ENCODE measurements at places on chromosomes 6 and 20.

DNA sequence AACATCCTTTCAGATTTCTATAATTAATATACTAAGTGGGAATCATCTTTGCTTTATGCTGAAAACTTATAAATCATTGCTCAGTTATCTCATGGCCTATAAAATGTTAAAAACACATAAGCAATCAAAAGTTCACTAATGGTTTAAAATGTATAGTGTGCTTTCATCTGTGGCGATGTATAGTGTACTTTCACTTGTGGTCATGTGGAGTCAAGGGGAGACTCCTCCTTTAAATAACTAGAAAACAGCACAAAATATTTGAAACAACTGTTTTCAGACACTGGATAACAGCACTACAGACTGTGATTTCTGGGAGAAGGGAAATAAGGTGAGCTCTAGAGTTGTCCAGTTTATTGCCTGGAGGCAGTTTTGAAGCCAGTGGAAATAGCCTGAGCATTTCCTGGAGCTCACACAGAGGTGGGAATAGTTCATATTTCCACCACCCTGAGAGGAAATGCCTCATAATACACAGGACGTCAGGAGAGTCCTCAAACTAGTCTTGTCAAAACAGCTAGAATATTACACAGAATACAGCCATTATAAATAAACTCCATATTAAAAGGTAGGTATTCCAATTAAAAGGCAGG is 89.4 kb downstream of the CEP162 start:
- no peak for DNase-seq

DNA sequence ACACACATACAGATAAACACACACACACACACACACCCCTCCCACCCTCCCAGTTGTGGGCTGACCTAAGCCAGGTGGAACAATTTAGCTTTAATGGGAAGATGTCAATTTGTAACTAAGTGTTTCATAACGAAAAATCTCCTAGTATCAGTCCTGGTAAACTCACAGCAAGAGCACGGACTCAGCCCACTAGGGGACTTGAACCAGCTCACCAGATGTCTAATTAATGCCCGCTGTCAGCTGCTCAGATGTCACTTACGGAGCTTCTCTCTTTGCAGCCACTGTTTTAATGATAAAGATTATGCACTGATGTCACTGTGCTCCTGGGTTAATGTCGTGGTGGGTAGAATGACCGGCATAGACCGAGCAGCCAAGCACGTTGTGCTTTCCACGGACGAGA is 116.6 kb upstream of the INSM1 start:
- no peak for DNase-seq

GRCh38 chr6:110039981-110040383 is 61.9 kb downstream of the GPR6 start:
- DNase-seq: no peak

GRCh38 chr20:58084566-58084965 is 143.9 kb downstream of the ANKRD60 start:
- DNase-seq: no peak

GRCh38 chr20:4961746-4962145 is 39.6 kb downstream of the SLC23A2 start:
- no peak for DNase-seq

GRCh38 chr20:12248481-12248880 is 330.8 kb downstream of the BTBD3 start:
- no peak for DNase-seq

DNA sequence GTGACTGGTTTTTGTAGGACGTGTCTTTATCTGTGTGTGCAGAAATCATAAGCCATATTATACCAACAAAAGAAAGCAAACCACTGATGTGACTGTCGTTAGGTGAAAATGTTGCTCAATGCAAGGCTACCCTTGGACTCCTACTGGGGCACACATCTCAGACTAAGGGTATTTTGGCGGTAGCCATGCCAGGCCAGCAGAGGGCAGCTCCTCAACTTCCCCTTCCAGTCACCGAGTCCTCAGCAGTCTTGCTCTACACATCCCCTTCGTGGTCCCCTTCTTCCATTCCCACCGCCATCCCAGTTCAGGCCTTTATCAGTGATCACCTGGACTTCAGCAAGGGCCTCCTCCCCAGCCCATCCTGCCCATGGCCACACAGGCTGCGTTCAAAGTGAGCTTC is 113.7 kb upstream of the GGTLC1 start:
- DNase-seq: no peak

DNA sequence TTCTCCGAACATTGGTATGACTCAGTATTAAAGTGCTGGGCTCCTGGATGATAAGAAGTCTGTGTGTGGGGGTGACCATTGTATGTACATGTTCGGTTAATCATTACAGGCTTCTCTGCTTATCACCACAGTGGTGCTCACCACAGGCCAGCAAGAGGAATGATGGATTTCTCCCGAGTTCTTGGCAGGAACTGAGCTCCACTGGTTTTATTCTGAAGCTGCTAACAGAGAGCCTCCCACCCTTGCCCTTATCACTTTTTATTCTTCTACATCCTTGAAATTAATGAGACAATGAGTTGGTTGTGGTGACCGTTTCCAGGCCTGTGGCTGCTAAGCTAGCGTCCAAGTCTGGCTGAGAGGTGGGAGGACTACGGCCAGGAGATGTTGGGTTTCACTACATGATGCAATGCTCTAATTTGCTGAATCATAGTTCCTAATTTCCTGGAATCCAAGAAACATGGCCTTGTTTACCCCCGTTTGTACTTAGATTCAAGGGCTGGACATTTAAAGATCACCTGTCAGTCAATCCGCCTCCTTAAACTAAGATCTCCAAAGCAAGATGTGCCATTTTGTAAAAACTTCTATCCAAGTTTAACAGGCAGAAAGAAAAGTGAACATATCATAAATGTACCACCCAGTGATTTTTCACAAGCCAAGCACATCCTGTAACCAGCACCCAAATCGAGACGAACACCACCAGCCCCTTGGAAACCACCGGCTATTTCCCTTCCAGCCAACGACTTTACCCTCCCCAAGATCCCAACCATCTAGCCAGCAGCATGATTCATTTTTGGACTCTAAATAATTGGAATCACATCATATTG is 172.5 kb downstream of the FOXA2 start:
- no peak for DNase-seq

GRCh38 chr6:142407685-142408273 is 106.0 kb downstream of the ADGRG6 start:
- no peak for DNase-seq

GRCh38 chr6:52494298-52495072 is 74.3 kb downstream of the EFHC1 start:
- DNase-seq: no peak

GRCh38 chr6:158638324-158638854 is 6.2 kb downstream of the DYNLT1 start:
- DNase-seq: no peak

- DNase-seq: no peak
Observed at GRCh38 chr20:14617123-14617522, 279.7 kb upstream of the FLRT3 start.

DNA sequence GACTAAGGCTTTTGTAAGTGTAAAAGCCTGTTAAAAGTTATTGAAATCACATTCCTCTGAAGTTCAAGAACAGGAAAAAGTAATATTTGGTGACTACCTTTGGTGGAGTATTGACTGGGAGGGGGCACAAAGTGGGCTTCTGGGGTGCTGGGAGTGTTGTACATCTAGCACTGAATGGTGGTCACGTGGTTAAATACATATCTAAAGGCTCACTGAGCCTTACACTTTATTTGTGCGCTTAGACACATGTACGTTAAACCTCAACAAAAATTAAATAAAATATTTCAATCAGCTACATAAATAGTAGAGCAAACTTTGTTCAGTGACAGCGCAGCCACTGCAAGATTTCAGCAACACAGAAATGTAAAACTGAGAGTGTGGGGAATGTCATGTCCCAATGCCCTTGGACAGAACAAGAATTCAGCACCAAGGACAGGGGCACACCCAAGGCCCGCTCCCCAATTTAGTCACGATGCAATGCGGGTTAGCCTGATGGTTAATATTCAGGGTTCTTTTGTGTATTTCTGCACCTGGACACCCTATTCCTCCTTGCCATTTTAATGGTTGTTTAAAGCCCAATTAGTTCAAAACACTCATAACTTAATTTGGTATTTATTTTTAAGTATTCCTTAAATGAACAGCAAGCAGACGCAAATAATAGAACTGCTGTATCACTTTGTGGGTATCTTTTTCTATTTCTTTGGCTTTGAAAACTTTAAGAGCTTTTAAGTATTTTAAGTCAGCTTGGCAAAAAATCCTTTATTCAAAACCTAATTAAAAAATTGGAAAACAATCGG is 37.4 kb downstream of the ANGPT4 start:
- DNase-seq: no peak

DNA sequence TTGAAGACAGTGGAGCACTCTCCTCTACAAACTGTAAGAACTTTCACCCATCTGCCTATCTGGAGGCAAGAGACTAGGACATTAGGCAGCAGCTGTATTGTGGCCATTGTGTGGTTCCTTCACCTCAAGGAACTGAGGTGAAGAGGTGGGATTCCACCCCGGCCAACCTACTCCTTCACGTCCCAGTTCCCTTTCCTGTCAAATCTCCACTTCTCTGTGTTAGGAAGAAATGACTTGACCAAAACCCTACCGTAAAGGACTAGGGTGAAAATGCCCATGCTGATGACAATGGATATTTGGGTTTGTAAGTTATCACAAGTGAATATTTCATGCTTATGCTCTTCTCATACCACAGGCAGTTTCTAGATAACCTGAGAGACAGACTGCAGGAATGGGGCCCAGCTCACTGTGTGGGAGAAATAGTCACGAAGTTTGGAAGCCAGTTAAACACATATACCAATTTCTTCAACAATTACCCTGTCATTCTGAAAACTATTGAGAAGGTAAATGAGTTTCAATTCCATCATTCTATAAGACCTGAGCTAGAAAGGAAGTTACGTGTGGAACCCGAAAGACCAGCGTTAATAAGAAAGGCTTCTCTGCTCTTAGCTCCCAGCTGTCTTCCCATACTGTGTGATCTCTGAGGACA is 86.6 kb downstream of the ECT2L start:
- DNase-seq: no peak

DNA sequence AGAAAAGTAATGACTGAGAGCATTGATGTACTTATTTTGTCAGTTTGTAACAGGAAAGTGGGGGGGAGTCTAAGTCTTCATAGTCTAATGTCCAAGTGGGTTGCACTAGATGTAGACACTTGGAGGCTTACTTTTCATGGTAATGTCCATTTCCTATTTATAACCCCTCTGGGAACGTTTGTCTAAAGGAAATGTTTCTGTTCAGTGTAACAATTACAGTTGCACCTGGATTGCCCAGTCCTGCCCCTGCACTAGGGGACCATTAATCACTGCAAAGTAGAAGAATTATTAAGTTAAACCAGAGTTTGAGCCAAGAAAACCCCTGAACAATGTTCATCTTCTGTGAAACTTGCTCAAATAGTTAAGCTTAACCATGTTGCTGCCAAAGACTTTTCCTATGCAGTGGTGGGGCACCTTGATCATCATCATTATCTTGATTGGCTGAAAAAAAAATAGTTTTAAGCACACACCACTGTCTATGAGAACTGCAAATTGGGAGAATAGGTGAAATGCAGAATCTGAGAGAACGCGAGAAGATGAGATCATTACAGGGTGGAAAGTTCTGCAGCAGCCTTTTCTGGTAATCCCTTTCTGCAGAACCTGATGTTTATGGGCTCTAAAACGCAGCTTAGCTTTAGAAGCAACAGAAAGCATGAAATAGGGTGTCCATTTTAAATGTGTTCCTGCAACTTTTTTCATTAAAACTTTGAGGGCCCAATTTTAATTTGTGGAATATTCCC is 106.0 kb downstream of the ZNF217 start:
- no peak for DNase-seq

GRCh38 chr6:152685819-152686218 is 11.9 kb upstream of the MYCT1 start:
- no peak for DNase-seq

DNA sequence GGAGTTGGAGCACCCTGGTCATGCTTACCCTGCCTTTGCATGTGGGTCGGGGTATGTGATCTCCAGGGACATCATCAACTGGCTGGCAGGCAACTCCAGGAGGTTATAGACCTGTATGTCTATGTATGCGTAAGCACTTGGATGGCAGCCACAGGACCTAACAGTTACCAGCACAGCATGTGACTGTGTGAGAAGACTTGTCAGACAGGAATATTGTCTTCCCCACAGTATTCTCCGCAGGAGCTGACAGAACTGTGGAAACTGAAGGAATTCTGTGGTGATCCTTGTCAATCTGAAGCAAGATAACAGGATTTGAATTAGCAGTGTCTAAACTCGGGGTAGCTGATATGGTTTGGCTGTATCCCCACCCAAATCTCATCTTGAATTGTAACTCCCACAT is 59.2 kb downstream of the TMEM244 start:
- DNase-seq: no peak

DNA sequence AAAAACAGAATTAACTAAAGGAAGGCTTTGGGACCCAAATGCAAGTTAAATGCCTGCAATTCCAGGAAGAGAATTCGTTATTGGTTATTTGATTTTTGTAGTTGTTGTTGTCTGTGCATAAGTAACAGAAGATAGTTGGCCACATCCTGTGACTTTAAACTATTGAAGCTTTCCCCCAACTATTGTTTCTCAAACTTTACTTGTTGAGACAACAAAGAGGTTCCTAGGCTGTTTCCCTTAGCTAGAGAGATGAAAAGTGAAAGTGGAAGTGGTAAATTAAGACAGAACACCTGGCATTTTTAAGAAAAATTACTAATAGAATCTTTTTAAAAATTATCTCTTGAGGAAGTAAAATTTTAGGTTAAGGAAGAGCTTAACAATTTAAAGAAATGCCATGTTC is 525.2 kb downstream of the PKHD1 start:
- DNase-seq: no peak

DNA sequence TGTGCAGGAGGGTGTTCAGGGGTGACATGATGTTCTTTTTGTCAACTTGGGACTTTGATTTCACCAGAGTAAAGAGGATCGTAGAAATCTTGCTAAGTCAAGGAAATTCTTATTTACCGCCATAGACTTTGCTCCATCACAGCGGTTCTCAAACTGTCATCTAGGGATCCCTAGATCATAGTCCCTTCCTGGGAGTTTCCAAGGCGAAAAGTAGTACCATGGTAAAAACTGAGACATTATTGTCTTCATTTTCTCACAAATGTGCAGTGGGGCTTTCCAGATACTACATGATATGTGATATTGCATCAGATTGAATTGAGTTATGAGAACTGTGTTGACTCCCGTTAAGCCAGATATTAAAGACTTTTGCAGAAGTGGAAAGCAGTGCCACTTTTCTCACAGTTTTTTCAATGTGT is 79.7 kb downstream of the JARID2 start:
- no peak for DNase-seq

DNA sequence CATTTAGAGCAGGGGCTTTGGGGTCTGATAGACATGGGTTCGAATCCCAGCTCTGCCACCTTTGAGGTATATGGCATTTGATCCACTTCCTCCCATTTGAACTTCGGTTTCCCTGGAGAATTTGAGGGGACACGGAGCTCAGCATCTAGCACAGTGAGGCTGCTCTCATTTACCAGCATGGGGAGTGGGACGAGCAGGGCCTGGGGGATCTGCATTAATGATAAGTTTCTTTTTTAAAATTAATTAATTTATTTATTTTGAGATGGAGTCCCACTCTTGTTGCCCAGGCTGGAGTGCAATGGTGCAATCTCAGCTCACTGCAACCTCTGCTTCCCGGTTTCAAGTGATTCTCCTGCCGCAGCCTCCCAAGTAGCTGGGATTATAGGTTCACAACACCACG is 52.6 kb downstream of the VSTM2L start:
- DNase-seq: no peak

- no peak for DNase-seq
Observed at GRCh38 chr20:61295249-61295648, 43.2 kb downstream of the CDH4 start.

Measured in hematopoietic multipotent progenitor cell treated with erythropoietin and hydrocortisone succinate and interleukin-3 and kit ligand, for 17 days (in vitro differentiated cells).